Suprapubic skin (tissue), 4 donors: ENCODE measurements at places on chromosomes 3 and 15. TPM values are rescaled to one million over a fixed set of nuclear protein-coding genes. Genes with fewer than 3 reads are reported as not detected.

The NANOGP8 gene
- not detected for total RNA-seq

The KBTBD12 gene
- not detected for total RNA-seq

The FES gene
- total RNA-seq, result 12.2 TPM

The QTRT2 gene
- 16.4 TPM for total RNA-seq

GRCh38 chr3:31670722-31671121 is 138.0 kb downstream of the STT3B start:
- DNase-seq, result no peak

DNA sequence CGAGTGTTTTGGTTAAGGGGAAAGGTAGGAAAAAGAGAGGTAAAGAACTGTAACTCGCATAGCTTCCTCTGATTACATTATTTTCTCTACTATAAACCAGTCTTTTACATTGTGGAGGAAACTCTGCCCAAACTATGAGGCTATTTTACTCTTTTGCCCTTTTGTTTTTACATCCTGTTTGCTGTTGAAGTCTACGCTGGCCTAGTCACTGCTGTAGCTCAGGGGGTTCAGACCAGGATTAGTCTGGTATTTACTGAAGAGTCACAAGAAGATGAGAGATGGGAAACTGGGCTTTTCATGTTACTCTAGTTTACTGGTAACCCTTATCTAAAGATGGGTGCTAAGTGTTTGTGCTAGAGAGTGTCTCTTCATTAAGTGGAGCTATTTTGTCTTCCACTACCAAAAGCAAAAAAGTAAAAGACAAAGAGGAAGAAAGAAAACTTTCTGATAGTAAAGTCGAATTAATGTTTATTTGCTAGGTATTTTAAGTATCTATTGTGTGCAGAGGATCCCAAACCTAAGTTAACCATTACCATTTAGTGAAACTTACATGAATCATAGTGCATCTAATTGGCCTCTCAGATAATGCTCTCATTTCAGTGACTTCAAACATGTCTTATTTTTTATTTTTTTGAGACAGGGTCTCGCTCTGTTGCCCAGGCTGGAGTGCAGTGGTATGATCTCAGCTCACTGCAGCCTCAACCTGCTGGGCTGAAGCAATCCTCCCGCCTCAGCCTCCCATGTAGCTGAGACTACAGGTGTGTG is 10.9 kb downstream of the RARB start:
- DNase-seq, result no peak

GRCh38 chr3:183937601-183938286 is 53.1 kb upstream of the PARL start:
- no peak for DNase-seq

DNA sequence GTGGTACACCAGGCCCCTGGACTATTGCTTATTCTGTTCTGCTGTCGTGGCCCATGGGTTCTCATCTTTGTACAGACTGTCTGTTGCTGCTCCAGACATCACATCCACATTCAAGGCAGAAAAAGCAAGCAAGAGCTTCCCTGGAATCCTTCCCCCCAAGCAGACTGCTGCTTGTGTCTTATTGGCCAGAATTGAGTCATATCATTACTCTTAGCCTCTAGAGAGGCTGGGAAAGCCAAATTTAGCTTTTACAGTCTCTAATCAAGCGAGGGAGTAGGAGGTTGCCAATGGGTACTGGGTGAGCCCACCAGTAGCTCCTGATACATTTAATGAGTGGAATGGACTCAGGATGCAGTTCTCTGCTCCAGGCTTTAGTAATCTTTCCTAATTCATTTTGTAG is 39.4 kb downstream of the RAB6B start:
- no peak for DNase-seq

DNA sequence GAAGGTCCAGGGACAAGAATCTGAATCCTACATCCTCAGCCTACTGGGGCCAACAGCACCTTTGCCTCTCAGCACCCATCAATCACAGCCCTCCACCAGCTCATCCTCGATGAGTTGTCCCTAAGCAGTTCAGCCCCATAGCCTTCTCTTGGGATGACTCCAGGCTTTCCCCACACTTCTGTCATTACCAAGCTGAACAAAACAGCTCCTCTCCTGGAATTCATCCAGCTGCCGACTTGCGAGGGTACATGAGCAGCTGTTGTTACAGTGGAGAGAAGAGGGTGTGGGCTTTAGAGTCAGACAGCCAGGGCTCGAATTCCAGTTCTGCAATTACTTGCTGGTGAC is 69.0 kb upstream of the THBS1 start:
- DNase-seq, result no peak

- DNase-seq, result peak; percentile 80
These were observed 134.1 kb upstream of the MEF2A start for GRCh38 chr15:99431661-99432091.
